ENCODE measurements at places on chromosomes 6 and 20.

DNA sequence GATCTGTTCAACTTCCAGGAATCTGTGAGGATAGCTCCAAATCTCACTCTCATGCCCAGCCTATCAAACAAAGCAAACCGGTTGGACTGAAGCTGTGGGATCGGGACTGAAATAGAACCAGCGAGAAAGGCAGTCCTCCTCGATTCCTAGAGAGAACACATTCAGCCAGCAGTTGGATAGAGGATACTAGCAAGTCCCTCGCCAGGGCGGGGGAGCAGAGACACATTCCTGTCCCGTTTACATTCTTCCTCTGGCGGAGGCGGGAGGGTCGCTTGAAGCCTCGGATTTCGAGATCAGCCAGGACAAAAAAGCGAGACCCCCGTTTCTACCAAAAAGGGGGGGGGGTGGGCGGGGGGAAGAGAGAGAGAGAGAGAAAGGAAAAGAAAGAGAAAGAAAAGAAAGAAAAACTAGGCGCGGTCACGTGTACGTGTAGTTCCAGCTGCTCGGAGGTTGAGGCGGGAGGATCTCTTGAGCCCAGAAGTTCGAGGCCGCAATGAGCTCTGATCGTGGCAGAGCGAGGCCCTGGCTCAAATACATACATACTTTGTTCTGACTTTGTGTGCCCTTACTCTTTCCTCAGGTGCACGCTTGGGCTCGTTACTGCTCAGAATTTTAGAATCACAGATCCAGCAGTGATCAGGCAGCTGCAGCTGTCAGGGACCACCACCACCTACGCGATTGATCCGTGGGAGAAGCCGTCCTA lies 19.5 kb downstream of the ZNF311 start:
- DNase-seq = peak; percentile 97

- DNase-seq = no peak
These were observed 3.2 kb downstream of the RAB44 start for GRCh38 chr6:36700831-36701230.

GRCh38 chr6:168826078-168826390 lies 385.1 kb downstream of the SMOC2 start:
- no peak for DNase-seq

- DNase-seq = no peak
These were observed 92.8 kb upstream of the PRSS16 start for GRCh38 chr6:27154696-27155095.

DNA sequence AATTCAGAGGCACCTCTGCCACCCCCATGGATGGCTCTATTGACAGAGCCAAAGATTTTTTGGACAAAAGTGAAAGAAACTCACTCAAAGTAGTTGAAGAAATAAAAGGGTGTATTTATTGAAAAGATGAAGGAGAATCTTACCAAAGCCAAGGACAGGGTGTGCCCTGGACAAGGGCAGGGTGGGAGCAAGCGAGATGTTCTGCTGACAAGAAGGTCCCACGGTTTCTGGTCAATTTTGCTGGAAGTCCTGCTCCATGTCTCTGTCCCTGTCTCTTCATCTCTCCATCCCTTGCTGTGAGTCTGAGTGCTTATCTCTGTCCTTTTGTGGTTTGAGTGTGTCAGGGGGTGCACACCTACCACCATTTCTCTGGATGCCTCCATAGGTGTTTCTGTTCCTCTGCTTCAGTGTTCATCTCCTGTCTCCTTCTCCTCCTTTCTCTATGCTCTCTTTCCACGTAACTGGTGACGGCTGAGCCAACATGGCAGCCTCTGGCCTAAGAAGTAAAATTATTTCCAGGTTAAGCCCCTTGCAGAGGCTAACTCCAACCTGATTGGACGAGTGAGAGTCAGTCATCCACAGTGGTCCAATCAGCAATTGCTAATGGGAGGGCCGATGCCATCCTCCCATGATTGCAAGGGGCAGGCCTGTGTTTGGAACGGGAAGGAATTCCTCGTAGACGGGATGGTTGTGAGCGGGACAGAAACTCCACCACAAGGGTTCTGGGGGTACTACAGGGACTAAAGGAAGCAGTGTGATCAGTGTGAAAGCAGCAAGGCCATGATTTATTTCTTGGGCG lies 502.1 kb upstream of the CDH4 start:
- no peak for DNase-seq

- DNase-seq = no peak
These were observed 222.9 kb downstream of the TTLL2 start for GRCh38 chr6:167547751-167548150.

GRCh38 chr6:18179770-18180356 lies 24.6 kb downstream of the KDM1B start:
- DNase-seq = no peak

GRCh38 chr20:40291493-40292135 lies 397.4 kb downstream of the MAFB start:
- DNase-seq = no peak

GRCh38 chr20:9409981-9410380 lies 104.4 kb upstream of the LAMP5 start:
- no peak for DNase-seq

GRCh38 chr6:87118054-87118453 lies 23.1 kb upstream of the CGA start:
- DNase-seq = no peak

DNA sequence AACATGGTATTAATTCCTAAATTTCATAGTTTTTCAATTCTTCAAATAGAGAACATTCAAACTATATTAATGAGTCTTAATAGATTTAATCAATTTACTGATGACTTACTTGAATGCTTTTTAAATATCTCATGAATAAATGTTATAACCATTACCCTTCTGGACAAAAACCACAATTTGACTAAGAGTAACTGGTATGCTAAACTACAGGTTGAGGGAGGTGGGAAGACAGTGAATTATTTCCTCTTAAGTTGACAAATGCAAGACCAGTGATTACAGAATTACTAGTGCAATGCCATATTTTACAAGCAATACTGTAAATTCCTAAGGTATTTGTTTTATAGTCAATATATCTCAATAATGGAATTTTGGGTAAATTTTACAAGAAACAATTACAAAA lies 65.1 kb downstream of the REV3L start:
- DNase-seq = no peak

DNA sequence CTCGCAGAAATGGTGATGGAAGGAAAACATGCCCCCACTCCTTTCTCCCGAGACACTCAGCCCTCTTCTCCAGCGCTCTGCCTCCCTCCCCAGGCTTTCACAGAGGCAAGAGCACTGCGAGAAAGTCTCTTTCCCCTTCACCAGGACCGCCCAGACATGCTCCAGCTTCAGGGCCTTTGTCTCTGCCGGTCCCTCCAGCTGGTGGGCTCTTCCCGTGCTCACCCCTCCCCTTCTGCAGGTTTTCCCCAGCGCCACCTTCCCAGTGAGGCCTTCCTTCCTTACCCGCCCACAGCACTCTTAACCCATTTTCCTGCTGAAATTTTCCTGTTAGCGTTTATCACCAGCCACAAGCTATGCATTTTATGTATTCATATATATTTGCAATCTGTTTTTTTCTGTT lies 86.2 kb downstream of the TFAP2C start:
- no peak for DNase-seq

DNA sequence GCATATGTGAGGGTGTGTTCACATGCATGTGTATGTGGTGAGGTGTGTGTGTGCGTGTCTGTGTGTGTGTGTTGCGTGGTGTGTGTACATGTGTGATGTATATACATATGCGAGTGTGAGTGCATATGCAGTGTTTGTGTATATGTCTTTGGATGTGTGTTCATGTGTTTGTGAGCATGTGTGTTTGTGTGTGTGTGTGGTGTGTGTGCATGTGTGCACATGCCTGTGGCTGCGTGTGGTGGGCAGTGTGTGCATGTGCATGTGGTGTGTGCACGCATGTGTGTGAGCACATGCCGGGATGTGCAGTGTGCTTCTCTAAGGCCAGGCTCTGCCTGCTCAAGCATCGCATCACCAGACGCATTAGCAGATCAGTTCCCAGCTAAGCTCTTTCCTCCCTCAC lies 5.7 kb downstream of the THBS2 start:
- no peak for DNase-seq

DNA sequence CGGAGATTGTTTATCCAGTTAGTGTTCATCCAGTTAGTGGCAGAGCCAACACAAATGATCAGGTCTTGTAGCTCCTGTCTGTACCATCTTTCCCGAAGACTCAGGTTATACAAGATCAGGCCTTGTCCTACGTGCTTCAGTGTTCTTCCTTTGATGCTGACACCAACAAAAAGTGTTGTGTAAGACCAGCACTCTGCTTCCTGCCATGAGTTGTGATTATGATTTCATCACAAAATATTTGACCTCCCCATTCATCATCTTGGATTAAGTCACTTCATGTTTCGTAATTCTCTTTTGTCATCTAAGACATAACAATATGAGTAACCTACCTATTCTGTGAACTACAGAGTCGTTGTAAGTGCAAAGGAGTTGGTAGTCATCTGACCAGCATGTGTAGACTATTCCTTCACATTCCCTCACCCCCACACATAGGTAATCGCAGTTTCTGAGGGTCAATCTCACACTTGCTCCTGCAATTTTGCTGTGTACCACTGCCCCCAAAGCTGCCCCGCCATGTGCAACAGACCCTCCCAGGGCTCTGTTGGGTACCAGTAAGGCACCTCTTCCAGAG lies 135.6 kb upstream of the SLC22A23 start:
- no peak for DNase-seq

DNA sequence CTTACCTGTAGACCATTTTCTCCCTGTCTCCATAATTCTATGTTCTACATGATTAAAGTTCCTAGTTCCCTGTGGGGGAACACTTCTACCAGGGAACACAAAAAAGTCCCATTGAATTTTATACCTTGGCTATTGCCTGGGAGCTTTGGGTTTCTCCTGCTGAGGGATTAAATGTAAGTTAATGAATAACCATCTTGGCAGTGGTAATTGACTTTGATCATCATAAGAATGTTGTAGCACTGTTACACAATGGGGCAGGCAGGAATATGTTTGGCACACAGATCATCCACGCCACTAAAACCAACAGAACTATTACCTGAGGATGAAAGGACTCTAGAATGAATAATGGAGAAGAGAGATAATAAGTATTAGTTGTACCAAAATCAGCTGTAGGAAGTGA lies 1106.2 kb upstream of the GJE1 start:
- no peak for DNase-seq

DNA sequence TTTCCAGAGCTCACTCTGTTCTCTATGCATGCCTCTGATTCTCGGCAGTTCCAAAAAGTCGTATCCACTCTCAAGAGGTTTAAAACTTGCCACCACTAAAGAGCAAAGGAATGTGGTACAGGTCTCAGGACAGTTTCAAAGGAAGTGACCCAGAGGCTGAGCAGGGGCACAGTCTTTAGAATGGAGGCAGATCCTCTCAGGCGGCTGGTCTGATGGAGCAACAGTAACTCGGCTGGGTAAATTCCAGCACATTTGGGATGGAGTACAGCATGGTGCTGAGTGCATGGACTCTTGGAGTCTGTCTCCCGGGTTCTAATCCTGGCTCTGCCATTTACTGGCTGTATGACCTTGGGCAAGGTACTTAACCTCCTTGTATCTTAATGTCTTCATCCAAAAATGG lies 88.1 kb upstream of the BACH2 start:
- no peak for DNase-seq

GRCh38 chr20:24045621-24046318 lies 57.2 kb upstream of the GGTLC1 start:
- DNase-seq = peak; percentile 15

GRCh38 chr6:150142097-150142669 lies 661 bp upstream of the PPP1R14C start:
- DNase-seq = no peak

- DNase-seq = no peak
These were observed 73.9 kb upstream of the RBM24 start for GRCh38 chr6:17207281-17207680.

DNA sequence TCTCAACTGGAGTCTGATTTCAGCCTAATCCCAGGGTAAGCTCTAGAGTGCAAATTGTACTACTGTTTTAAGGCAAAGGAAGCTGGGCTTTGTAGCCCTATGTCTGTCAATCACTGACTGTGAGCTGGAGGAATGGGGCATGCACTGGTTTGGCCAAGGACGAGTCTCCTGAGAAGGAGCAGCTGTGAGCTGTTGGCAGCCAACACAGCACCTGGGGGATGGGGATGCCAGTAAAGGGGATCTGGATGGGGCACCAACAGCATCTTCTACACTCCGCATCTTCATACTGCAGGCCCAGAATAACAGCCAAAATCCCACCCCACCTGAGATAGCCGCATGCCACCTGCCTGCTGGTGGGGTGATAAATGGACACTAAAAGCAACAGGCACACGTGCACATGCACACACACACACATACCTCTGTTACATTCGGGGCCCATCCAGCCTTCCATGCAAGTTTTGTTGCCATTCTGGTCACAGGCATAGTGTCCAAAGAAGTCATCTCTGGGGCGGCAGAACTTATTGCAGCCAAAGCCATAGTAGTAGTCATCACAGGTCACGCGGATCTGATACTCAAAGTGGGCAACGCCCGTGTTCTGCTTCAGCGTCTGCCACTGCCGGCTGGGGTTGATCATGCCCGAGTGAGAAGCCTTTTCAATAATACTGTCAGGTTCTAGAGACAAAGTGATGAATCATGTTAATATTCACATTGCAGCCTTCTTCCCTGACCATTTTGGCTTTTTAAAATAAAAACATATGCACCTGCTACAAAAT lies 15.6 kb downstream of the JAG1 start:
- DNase-seq = no peak

DNA sequence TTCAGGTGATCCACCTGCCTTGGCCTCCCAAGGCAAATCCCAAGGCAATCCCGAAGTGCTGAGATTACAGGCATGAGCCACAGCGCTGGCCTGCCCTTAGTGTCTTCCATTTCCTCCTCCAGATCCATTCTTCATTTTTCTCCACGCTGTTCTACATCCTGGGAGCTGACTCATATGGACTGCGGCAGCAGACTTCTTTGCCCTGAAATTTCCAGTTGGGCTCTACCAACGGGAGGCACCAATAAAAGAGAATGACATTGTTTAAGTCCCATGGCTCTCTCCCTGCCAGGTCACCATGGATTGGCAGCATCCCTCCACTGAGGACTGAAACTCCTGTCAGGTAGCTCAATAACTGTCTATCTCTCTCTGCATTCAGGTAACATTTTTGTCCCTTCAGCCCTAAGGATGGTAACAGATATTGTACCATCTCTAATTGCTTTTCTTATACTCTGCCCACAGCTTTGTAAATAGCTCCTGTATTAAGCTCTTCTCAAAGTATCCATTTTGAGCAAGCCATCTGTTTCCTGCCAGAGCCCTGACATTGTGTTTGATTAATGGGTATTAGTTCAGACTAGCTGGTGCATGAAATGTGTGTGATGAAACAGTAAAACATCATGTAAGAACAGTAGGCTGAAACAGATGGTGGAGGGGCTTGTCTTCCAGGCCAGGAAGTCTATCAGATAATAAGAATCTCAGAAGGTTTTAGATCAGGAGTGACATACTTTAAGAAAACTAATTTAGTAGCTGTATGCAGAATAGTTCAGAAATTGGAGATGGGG lies 3.6 kb downstream of the TBCC start:
- peak; percentile 91 for DNase-seq

DNA sequence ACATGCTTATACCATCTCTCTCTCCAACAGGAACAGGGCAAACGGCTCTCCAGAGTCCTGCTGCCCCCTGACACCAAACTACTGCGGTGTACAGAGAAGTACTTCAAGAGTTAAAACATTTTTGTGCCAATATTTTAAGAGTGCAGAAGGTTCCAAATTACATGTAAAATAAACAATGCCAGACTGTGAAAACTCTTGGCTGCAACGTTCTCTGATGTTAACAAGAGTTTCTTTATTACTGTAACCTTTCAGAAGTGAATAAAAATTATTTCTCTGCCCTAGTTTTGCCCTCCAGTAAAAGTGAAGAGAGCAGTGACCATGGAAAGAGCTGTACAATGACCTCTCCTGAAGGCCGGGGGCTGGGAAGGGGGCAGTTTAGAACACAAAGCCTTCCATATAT lies 41.4 kb upstream of the FAM83C start:
- DNase-seq = no peak

Measured in WERI-Rb-1 (cell line).